H1 (cell line): ENCODE measurements at places on chromosomes 7 and 10. TPM values are rescaled to one million over a fixed set of nuclear protein-coding genes. Genes with fewer than 3 reads are reported as not detected.

DNA sequence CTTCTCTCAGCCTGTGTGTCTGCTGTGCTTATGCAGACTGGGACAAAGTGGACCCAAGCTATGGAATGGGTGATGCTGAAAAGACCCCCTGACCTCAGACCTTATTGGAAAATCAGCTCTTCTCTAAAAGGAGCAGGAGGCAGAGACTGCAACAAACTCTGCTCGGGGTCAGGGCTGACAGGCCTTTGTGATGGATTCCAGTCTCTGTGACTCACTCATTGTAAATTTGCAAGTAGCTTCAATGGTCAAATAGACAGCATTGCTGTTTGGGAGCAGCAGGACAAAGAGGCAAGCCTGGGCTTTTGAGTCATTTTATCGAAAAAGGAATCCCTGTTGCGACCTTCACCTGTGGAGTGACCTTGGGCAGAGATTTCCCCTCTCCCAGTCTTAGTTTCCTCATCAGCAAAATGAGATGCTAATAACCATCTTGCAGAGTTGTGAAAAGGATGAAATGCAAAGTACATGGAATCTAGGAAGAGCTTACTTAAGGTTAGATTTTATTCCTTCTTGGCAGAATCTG, 26.1 kb upstream of the GPR26 start:
- DNase-seq: no peak
- H3K27me3 ChIP-seq: no peaks in the 10 kb centered on the region; the same call in 1 of the 2 replicates
- H3K4me3 ChIP-seq: no peak overlapping the region
- H3K4me1 ChIP-seq: peaks cover 16% of the 10 kb centered on the region

GRCh38 chr10:78286186-78286585, 252.5 kb downstream of the RPS24 start:
- H3K4me1 ChIP-seq: no peaks in the 10 kb centered on the region
- H3K36me3 ChIP-seq: no peaks in the 10 kb centered on the region
- peaks cover 4% of the 10 kb centered on the region for H3K27me3 ChIP-seq
- H3K27ac ChIP-seq: no peak overlapping the region

GRCh38 chr7:38674513-38674912, 43.3 kb upstream of the AMPH start:
- no peaks in the 10 kb centered on the region for H3K36me3 ChIP-seq
- no peak overlapping the region for H3K4me3 ChIP-seq
- H3K27me3 ChIP-seq: no peaks in the 10 kb centered on the region
- DNase-seq: no peak

- 0 out of 2 replicates have a peak overlapping the region, but pooled peaks have one; percentile 2 for H3K27ac ChIP-seq
- no peaks in the 10 kb centered on the region for H3K27me3 ChIP-seq
- peak overlapping the region; percentile 43; the same call in 1 of the 2 replicates for H3K4me3 ChIP-seq
- DNase-seq: no peak
- no peaks in the 10 kb centered on the region for H3K36me3 ChIP-seq
Measured at GRCh38 chr7:22561895-22562593, 62.1 kb upstream of the STEAP1B start.

GRCh38 chr10:22315455-22316285, 518 bp upstream of the COMMD3 start:
- H3K36me3 ChIP-seq: no peaks in the 10 kb centered on the region
- peak overlapping the region; percentile 73 for H3K4me3 ChIP-seq
- H3K27me3 ChIP-seq: peaks cover 59% of the 10 kb centered on the region
- no peak overlapping the region for H3K27ac ChIP-seq
- H3K4me1 ChIP-seq: no peaks in the 10 kb centered on the region

DNA sequence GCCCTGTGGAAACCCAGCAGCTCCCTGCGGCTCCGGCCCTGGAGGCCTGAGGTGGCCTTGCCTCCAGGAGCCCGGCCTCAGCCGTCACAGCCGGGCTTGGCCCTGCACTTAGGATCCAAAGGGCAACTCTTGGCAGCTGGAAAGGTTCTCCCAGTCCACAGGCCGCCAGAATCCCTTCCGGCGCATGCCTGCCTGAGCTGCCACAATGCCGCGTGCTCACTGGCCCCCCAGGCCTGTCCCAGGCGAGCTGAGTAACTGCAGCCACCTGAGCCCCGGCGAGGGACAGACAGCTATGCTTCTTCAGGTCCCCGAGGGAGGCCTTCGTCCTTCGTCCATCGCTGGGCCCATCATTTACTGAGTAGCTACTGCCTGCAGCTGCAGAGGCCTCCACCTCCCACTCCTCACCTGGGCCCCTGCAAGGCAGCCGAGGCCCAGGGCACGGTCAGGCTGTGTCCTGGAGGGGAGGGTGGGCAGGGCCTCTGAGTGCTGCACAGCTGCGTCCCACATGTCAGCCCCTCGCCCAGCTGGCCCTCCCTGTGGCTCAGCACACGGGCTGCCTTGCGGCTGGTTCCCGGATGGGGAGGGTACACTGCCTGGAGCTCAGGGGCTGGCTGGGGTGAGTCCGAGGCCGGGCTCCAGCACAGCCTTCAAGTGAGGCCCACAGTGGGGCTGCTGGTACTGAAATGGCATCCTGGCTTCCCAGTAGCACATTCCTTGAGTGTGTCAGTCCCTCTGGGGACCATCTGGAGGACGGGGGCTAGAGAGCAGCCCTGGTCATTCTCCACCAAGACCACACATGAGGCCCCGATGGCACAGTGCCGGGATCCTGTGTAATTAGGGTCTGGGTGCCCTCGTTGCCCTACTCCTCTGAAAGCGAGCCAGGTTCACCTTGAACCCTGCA, 172.5 kb downstream of the ELFN1 start:
- no peaks in the 10 kb centered on the region for H3K36me3 ChIP-seq
- H3K27ac ChIP-seq: no peak overlapping the region
- H3K4me3 ChIP-seq: no peak overlapping the region
- DNase-seq: no peak
- H3K27me3 ChIP-seq: no peaks in the 10 kb centered on the region

GRCh38 chr10:4291990-4292389, 507.0 kb upstream of the KLF6 start:
- no peaks in the 10 kb centered on the region for H3K4me1 ChIP-seq
- no peak overlapping the region for H3K27ac ChIP-seq
- no peaks in the 10 kb centered on the region for H3K27me3 ChIP-seq
- H3K4me3 ChIP-seq: no peak overlapping the region
- no peak for DNase-seq

DNA sequence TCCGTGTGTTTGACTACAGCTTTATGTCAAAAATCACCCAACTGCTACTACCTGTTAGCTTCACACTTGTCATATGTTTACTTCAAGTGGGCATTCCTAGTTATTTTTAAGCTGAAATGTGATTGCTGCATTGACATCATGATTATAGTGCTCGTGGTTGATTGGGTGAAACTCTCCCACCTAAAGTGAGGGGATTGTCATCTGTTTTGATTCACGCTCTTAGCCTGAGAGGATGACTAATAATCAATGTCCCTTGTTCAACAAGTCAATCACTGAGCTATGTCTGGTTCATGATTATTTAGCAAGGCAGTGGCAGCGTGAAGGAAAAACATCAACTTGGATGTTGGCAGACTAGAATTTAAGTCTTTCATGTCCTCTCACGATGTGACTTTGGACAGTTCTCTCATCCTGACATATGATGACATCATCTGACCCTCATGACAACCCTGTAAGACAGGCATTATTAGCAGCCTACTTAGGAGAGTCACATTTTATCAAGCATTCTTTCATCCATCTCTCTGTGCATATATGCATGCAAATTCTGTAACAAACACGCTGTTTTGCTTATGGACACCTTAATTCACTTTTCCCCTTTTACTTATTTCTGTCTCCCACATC, 352.6 kb upstream of the ZMIZ1 start:
- peaks cover 4% of the 10 kb centered on the region for H3K4me1 ChIP-seq
- no peak for DNase-seq
- H3K27ac ChIP-seq: no peak overlapping the region
- H3K27me3 ChIP-seq: no peaks in the 10 kb centered on the region
- H3K36me3 ChIP-seq: no peaks in the 10 kb centered on the region

- H3K36me3 ChIP-seq: no peaks in the 10 kb centered on the region
- H3K4me3 ChIP-seq: no peak overlapping the region
- H3K27ac ChIP-seq: no peak overlapping the region
- no peaks in the 10 kb centered on the region for H3K4me1 ChIP-seq
- no peaks in the 10 kb centered on the region for H3K27me3 ChIP-seq
- no peak for DNase-seq
Measured at GRCh38 chr10:29254123-29255046, 34.5 kb upstream of the LYZL1 start.

DNA sequence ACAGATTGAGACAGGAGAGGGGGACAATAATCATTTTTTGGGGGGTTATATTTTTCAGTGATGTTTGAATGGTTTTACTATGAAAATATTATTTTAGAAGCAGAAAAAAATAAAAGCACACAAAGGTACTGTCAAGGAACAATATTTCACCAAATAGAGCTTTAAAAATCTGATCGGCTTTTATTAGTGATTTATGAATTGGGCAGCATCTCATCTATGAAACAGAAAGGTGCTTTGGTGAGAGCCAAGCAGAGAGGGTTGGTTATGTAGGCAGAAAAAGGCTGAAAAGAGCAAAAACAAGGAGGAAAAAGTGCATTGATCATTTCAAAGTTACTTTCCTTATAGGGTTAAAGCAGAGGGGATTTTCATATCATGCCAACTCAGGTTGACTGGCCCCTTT, 26.4 kb upstream of the CPA2 start:
- no peak for DNase-seq
- no peak overlapping the region for H3K4me3 ChIP-seq
- no peaks in the 10 kb centered on the region for H3K27me3 ChIP-seq
- H3K36me3 ChIP-seq: no peaks in the 10 kb centered on the region
- no peak overlapping the region for H3K27ac ChIP-seq

DNA sequence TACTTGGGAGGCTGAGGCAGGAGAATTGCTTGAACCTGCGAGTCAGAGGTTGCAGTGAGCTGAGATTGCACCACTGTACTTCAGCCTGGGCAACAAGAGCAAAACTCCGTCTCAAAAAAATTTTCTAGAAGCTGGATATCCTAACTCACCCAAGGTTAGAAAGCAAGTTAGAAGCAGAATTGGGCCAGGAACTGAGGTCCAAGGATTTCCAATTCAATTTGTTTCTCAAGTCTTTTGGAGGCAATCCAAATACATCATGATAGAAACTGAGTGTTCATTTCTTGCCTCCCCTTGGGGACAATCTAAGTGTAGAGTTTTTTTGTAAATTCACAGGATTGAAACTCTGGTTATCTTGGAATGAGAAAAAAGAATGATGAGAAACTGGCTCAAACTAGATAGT, 45.5 kb downstream of the LAMB1 start:
- H3K27ac ChIP-seq: no peak overlapping the region
- H3K27me3 ChIP-seq: no peaks in the 10 kb centered on the region
- DNase-seq: no peak
- no peak overlapping the region for H3K4me3 ChIP-seq

GRCh38 chr7:155375337-155376277, 77.9 kb downstream of the INSIG1 start:
- H3K27me3 ChIP-seq: peaks cover 99% of the 10 kb centered on the region
- no peak for DNase-seq
- no peaks in the 10 kb centered on the region for H3K36me3 ChIP-seq
- H3K27ac ChIP-seq: no peak overlapping the region

The MYH16 gene
- total RNA-seq: not detected in 2 replicates

The AGMO gene
- 0.22 and 0.38 TPM in 2 replicates for total RNA-seq

The ASB10 gene
- total RNA-seq: not detected in 2 replicates

The LEP gene
- total RNA-seq: not detected in 2 replicates

The UPK3BL2 gene
- 12.4 and 12.5 TPM in 2 replicates for total RNA-seq

The HSPA14 gene
- 32.9 and 36.4 TPM in 2 replicates for total RNA-seq
